ENCODE measurements at places on chromosomes 1 and 21.

- DNase-seq: no peak
Observed at GRCh38 chr1:41612953-41613352, 128.5 kb upstream of the EDN2 start.

DNA sequence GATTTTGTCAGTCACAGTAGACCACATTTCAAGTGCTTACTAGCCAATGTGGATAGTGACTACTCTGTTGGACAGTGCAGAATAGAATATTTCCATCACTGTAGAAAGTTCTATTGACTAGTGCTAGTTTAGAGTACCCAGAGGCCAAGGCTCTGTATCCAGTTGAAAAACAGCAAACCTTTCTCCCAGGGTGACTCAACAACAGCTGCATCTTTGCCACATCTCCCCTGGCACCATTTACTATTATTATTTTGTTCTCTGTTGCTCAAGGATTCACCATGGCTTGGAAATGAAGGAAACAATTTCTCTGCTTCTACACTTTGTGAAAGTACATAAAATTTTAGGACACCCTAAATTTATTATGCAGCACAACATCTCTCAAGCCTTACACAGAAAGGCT lies 85.3 kb upstream of the WDR26 start:
- DNase-seq: no peak

- DNase-seq: peak; percentile 26
Observed at GRCh38 chr1:209607102-209607794, 23.7 kb downstream of the CAMK1G start.

DNA sequence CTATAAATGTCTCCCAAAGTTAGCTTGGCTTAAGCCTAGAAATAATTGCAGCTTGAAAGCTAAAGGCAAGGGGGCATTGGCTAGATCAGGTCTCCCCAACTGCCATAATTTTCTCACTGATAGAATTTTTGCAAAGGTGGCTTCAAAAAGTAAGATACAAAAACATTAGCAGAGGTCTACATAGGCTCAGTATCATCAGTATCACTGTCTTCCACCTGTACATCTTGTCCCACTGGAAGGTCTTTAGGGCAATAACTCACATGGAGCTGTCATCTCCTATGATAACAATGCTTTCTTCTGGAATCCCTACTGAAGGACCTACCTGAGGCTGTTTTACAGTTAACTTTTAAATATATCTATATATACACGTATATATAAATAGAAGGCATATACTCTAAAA lies 14.9 kb downstream of the OSBPL9 start:
- DNase-seq: no peak

- peak; percentile 87 for DNase-seq
Observed at GRCh38 chr1:92951141-92951582, 10.1 kb downstream of the DIPK1A start.

DNA sequence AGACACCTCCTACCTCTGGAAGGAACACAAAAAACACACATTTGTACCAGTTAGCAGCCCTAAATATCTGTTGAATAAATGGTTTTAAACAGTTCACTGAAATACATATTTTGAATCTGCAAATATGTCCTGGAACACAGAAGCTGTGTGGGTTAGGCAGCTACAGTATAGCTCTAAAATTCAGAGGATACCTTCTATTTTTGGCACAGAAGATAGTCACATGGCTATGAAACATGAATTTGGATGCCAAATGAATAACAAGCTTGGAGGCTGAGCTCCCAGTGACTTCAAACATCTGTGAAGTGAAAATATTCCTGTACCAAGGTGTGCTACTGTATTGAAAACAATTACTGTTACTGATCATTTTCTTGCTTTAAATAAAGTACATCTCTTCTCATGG lies 391.5 kb upstream of the ADGRL2 start:
- DNase-seq: no peak

GRCh38 chr1:66267201-66267940 lies 266.6 kb upstream of the SGIP1 start:
- DNase-seq: no peak

- no peak for DNase-seq
Observed at GRCh38 chr1:208479435-208479834, 235.3 kb upstream of the PLXNA2 start.

DNA sequence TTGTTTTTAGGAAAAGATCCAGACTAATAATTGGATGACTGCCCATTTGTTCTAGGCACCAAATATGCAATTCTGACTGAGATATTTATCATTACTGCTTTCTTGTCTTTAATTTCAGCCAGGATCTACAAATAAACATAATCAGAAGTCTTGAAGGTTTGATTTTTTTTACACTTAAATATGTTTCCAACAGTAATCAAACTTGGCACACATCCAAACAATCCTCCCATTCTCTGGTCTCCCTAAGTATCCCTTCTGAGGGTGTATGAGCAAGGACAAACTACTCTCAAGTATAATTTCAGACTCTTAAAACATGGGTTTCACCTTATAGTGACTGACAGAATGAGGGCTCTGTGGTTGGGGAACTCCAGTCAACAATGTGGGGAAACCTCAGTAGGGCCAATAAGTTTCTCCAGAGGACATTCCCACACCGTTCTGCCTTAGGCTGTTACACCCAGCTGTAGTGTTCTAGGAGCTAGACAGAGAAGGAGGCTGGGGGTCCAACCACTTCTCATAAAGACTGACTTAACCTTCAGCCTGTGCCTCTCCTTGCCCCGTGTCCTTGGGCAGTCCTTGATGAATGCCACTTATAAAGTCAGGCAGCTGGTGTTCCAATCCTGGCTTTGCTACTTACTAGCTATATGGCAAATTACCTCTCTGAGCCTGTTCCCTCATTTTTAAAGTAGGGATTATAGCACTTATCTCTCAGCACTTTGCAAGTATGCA lies 1.5 kb upstream of the PALMD start:
- no peak for DNase-seq

DNA sequence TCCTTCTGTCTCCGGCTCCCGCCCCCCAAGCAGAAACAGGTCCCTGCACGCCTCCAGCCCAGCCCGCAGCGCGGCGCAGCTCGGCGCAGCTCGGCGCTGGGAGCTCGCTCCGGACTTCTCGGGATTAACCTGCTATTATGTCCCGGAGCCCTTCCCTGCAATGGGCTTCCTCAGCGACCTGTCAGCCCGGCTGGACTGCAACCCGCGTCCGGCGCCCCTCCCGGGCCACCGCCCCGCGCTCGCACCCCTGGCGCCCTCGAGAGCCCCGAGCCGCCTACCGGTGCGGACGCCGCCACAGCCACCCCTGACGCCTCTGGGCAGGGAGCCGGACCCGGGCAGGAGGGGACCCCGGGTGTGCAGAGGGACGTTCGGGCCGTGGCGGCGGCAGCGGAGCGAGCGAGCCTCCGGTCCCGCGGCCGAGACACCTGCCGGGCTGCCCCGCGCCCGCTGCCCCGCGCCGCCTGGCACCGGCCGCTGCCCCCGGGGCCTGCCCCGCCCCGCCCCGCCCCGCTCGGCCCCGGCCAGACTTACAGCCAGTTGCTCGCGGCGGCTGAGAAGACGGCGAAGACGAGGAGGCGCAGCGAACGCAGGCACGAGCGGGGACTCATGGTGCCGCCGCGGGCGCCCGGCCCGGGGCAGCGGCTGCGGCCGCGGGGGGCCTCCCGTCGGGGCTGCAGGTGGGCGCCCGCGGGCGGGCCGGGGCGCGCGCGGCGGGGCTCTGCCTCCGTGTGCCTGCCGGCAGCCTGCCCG lies 407 bp downstream of the WNT4 start:
- DNase-seq: no peak

GRCh38 chr1:99737016-99737415 lies 29.4 kb downstream of the FRRS1 start:
- peak; percentile 74 for DNase-seq

- DNase-seq: peak; percentile 55
Observed at GRCh38 chr1:55071477-55071876, 32.1 kb downstream of the PCSK9 start.

GRCh38 chr1:52056937-52057231 lies 789 bp downstream of the BTF3L4 start:
- DNase-seq: peak; percentile 57

DNA sequence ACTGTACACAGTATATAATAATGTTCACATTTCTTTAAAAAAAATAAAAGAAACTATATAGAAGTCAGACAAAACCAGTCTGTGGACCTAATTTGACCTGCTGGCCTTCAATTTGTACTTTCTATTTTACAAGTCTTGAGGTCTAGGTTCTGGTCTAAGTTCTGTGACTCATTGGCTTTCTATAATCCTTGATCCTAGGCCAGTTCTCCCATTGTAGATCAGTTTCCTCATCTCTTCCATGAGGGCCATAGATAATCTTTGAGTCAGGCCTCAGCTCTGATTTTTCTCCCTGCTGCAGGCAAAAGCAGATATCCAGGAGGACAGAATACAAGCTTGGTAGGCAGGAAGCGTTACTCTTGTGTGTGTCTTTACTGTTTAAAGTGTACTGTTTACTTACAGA lies 603.7 kb upstream of the CAMK1G start:
- no peak for DNase-seq

- no peak for DNase-seq
Observed at GRCh38 chr1:183585038-183585437, 5.2 kb downstream of the NCF2 start.

GRCh38 chr1:219316066-219316465 lies 142.4 kb downstream of the LYPLAL1 start:
- no peak for DNase-seq

DNA sequence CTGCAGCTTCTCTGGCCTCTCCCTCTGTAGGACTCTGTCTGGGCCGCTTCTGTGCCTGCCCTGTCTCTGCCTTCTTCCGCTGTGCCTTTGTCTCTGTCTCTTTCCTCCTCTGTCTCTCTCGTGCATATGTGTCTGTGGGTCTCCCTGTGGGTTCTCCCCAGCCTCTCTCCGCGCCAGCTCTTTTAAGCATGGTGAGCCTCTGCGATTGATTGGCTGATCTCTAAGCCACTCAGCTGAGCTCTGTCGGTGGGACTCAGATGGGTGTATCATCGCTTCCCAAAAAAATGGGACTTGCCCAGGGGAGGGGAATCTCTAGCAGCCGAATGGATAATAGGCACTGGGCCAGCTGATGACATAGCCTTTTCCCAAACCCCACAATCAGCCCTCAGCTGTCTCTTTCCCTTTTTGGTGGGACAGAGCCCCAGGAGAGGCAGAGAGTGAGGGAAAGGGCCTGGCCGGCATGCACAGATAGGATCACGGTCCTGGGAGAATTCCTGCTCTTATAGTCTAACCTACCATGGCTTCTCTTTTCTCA lies at the start of gene ADAMTS4:
Gene ADAMTS4, minus strand, starts transcription at position 158 of the 535 bp plus-strand sequence. CDS start 427 bp downstream, outside the sequence.
- DNase-seq: peak; percentile 97

DNA sequence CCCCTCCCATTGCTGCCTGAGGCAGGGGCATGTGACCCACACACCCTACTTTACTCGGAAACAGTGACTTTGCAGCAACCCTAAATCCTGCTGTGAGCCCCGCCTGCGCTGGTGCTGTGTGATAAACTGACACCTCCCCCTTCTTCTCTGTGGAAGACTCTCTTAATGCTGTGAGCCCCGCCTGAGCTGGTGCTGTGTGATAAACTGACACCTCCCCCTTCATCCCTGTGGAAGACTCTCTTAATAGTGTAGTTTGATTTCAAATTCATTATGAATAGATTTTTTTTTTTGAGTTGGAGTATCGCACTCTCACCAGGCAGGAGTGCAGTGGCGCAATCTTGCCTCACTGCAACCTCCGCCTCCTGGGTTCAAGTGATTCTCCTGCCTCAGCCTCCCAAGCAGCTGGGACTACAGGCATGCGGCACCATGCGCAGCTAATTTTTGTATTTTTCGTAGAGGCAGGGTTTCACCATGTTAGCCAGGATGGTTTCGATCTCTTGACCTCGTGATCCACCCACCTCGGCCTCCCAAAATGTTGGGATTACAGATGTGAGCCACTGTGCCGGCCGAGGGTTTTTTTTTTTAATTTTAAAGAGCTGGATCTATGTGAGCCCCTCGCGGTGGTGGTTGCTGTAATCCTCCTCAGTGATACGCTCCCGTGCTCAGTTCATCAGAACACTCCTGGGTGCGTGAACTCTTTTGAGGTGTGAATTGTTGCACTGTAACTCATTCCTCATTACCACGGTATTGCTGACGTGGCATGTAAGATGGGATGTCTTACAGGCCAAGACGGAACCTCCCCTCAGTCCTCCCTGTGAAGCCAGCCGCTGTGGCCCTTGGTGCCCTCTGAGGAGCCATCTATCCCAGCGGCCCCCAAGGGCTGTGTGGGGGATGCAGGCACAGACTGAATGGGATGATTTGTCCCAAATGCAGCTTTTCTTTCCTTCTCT lies 60.3 kb downstream of the GALNT2 start:
- no peak for DNase-seq

GRCh38 chr1:156358641-156359040 lies 10.4 kb upstream of the RHBG start:
- DNase-seq: no peak

GRCh38 chr1:177825276-177825901 lies 144.5 kb downstream of the SEC16B start:
- DNase-seq: no peak

- DNase-seq: no peak
Observed at GRCh38 chr1:162229549-162229948, 147.1 kb downstream of the SPATA46 start.

- no peak for DNase-seq
Observed at GRCh38 chr1:169491845-169492281, 6.1 kb upstream of the SLC19A2 start.

DNA sequence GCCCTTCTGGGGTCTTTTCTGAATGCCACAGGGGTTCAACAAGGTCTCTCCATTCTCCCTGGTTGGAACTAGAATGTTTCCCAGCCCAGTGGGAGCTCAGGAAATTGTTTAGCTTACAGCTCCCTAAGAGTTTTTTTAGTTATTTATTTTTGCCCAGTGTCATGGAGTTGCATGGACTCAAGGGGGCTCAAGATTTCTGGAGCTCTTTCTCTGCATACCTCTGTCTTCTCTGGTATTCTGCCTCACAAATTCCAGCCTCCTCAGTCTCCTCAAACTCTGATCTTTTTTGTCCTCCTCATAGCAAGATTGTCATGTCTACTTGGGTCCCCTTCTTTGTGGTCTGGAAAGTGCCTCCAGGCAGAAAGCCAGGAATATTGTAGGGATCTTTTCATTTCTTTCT lies 15.9 kb upstream of the PPP2R5A start:
- DNase-seq: peak; percentile 17

GRCh38 chr21:25676451-25676850 lies 37.4 kb downstream of the JAM2 start:
- DNase-seq: no peak

- no peak for DNase-seq
Observed at GRCh38 chr1:14822996-14823395, 224.5 kb downstream of the KAZN start.

GRCh38 chr1:228865627-228866330 lies 130.5 kb downstream of the RHOU start:
- DNase-seq: no peak

DNA sequence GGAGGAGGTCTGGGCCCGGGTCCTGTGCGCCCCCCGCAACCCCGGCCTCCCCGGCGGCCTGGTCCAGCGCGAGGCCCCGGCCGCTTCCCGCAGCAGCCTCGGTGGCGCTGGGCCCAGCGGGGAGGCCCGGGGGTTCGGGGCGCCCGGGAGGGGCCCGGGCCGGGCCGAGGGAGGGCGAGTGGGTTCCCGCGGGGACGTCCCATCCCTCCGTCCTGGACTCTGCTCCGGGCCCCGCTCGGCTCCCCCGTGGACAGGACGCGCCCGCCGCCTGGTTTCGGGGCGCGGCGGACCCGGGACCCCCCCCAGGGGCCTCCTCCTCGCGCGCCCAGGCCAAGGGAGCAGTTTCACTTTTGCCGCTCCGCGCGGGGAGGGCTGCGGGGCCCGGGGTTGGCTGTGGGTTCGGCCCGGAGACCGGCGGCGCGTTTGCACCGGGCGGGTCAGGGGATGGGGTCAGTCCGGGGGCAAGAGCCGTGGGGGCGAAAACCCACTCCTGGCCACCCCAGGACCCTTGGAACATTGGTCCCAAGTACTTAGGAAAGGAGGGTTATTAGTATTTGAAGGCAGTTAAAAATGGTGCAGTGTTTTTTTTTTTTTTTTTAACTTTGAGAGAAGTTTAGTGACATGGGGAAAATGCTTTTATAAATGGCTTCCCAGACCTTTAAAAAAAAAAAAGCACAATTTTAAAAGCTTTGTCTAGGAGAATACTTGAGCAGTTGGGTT lies 677 bp downstream of the AGPAT3 start:
- DNase-seq: peak; percentile 32

All from fibroblast of skin of back (primary cell).